MG63 (cell line): ENCODE measurements at places on chromosomes 3 and 15. TPM values are rescaled to one million over a fixed set of nuclear protein-coding genes. Genes with fewer than 3 reads are reported as not detected.

The STX19 gene
- total RNA-seq, result not detected in 2 replicates

The GCSAM gene
- not detected in 2 replicates for total RNA-seq

The CFAP91 gene
- 0.47 and 1.1 TPM in 2 replicates for total RNA-seq

The FGD5 gene
- 0.40 TPM in 1 of 2 replicates, not detected in the other for total RNA-seq

The TMEM158 gene
- 13.5 and 17.0 TPM in 2 replicates for total RNA-seq
